ENCODE measurements at places on chromosomes 12 and 14. TPM values are rescaled to one million over a fixed set of nuclear protein-coding genes. Genes with fewer than 3 reads are reported as not detected.

Gene APEX1
- 50.9 TPM for total RNA-seq

Gene TBC1D30
- total RNA-seq = 2.1 TPM

Gene ABCD4
- 39.7 TPM for total RNA-seq

Gene ACSM4
- not detected for total RNA-seq

Gene PLEKHG3
- 32.8 TPM for total RNA-seq

Gene DEGS2
- total RNA-seq = 0.93 TPM

Gene ARHGDIB
- 22.3 TPM for total RNA-seq

Measured in left lobe of liver (tissue), 2 donors.